ENCODE measurements at places on chromosomes 6 and 20.

GRCh38 chr6:74597266-74597665 lies 608.6 kb downstream of the COL12A1 start:
- no peak for DNase-seq

GRCh38 chr20:2946988-2947961 lies 74.0 kb downstream of the PTPRA start:
- DNase-seq: no peak

- no peak for DNase-seq
Measured at GRCh38 chr6:36904851-36905393, 19.2 kb downstream of the C6orf89 start.

- no peak for DNase-seq
Measured at GRCh38 chr20:11582060-11582459, 335.6 kb upstream of the BTBD3 start.

DNA sequence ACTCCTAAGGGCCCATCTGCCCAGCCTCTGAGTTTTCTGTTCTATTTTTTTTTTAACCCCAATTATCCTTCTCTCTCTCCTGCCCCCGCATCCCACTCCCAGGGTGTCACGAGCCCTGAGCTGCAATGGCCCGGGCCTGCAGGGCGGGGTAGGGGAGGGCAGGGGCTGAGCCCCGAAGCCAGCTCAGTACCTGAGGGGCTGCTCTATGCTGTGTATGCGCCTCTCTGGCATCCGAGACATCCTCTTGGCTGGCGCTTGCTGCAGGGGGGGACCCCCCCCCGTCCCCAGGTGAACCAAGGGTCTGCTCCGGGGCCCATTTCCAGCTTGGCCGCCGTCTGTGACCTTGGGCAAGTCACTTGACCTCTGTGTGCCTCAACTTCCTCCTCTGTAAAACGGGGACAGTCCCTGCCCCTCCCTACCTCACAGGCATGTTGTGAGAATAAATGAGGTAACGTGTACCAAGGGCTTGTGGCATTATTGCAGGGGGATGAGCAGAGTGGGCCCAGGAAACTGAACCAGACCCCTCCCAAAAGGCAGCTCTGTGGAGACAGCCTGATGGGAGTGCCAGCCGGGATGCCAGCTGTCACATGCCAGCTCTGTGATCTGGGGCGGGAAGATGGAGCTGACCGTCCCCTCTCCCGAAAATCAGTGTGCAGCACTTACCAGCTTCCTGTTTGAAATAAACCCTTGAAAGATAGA lies 13.0 kb upstream of the MYL9 start:
- DNase-seq: no peak

- DNase-seq: no peak
Measured at GRCh38 chr20:5364136-5364821, 47.5 kb upstream of the PROKR2 start.

Data from natural killer cell treated with Interleukin-12 subunit alpha and Interleukin-12 subunit beta and Interleukin-15 and Interleukin-18, amount 100 ng/mL, for 72 hours (primary cell).